ENCODE measurements at places on chromosomes 12 and 14. TPM values are rescaled to one million over a fixed set of nuclear protein-coding genes. Genes with fewer than 3 reads are reported as not detected.
A peak's percentile ranks its signal among the peaks of the same experiment; 100 is the strongest.

HNF1A gene
- polyA plus RNA-seq: not detected

DEGS2 gene
- polyA plus RNA-seq: 4.3 TPM

NINJ2 gene
- 6.2 TPM for polyA plus RNA-seq

TIMM9 gene
- 59.1 TPM for polyA plus RNA-seq

MSI1 gene
- 68.6 TPM for polyA plus RNA-seq

GDF3 gene
- polyA plus RNA-seq: 0.12 TPM

KSR2 gene
- 5.3 TPM for polyA plus RNA-seq

- no peak for DNase-seq
These were observed 22.1 kb downstream of the SNRPF start for GRCh38 chr12:95880895-95881294.

DNA sequence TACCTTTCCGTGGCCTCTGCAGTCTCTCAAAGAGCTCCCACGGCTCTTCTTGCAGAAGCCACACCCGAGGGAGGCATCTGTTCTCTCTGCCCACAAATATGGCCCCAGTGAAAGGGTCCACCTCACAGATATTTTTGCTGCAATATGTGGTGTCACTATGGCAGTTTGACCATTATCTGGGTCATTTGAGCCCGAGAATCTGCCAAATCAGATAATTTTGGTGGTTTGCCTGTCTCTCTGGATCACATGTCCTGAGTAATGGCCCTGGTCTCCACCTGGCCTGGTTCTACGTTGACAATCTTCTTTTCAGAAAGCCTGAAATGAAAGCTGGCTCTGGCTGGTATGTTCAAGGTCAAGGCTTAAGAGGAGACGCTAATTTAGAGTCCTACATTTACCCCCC is 5.7 kb upstream of the WSCD2 start:
- no peak for DNase-seq

- DNase-seq: no peak
These were observed 20.0 kb downstream of the MAP3K9 start for GRCh38 chr14:70789361-70789760.

DNA sequence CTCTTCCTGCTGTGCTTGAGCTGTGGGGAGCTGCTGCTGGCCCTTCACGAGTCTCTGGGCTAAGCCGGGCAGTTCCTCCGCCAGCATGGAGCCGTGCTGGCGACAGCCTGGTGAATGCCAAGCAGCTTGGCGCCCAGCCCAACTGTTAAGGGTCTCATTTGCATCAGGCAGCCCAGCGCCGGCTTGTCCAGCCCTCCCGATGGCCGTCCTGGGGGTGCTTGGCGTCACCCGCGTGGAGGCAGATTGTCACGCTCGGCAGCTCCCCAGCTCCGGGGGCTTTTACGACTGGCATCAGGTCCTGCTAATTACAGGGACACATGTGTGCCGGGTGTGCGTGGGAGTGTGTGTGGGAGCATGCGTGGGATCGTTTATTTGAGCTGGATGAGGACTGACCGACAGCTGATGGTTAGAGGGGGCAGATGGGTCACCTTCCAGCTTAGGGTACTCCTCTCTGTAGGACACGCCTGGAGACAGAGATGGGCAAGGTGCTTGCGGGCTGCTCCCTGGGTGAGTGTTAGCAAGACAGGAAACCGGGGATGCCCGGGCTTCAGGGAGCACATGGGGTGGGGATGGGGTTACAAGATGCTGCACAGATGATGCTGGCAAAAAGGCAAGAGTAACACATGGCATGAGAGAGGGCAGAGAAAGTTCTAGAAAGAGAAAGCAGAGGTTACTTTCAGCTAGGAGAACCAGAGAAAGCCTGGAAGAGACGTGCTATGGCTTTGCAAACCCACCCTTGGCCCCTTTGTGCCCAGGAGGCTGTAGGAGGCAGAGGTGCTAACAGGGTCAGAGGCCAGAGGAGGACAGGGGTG is 64.1 kb downstream of the KIF26A start:
- peak; percentile 72 for DNase-seq

GRCh38 chr12:8559676-8560075 is 19.0 kb upstream of the CLEC4E start:
- no peak for DNase-seq

- DNase-seq: no peak
These were observed 152.9 kb downstream of the SLC25A21 start for GRCh38 chr14:37019488-37019887.

DNA sequence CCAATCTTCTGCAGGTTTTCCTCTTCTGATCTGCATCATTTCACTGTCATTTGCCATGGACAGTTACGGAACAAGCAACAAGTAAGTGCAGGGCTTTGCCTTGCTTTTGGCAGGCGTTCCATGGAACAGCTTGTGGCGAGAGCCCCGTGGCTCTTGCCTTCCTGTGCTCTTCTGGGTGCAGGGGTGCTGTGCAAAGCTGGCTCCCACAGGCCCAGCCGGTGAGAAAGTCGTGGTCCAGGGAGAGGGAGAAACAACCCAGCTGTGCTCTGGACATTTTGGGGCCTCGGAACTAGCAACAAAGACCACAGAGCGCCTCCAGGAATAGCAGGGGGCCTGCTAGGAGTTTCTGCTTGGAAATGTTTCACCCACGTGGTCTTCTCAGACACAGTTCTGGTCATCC is 164.7 kb downstream of the ADGRD1 start:
- DNase-seq: no peak

DNA sequence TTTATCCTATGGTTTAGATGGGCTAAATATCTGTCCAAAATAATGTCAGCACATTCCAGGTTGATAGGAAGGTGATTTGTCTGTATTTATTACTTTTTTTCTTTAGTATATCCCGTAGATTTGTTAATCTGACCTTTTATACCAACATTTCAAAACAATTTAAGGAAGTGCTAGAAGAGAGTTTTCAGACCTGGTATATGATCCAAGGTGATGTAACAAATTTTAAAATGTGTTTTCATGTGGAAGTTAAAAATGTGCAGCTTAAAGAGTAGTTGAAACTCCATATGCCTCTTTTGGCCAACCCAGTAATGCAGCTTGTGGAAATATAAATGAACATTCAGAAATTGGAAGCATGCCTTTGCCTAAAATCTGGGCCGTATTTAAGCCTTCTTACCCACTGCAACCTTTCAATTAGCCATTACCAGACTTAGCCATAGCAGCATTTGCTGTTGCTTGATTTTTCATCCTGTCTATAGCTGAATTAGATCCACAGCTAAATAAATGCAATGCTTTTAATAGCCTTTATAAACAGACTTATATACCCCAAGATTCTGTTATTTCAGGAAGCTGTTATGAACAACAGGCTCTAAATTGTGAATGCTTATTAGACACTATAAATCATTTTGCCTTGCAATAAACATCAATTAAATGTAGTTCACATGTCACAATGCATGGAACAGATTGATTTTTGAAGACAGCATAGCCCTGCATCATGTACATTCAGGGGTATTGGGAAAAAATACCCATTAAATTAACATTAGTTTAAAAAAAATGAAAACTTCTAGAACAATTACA is 271.2 kb downstream of the PDZRN4 start:
- peak; percentile 41 for DNase-seq

DNA sequence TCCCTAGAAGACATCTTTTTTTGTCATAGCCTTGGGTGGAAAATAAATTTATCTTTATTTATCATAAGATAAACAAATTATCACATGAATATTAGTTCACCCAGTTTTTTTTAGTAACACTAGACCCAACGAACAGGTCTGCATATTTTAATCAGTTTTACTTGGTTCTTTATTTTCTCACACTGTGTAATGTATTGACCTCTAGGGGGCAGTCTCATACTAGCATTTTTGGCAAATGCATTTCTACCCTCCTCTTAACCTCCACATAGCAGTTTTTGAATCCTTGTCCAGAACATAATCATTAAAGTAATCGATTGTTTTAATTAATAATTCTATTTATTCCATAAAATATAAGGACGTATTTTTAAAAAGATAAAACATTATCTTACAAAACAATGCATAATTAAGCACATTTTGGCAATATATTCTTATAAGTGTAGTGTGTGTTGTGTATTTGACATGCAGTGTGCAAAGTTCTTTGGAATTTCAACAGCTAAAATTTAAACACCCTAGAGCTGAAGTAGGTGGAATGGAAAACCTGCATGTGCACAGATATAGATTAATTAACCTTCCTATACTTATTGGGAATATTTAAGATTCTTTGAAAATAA is 31.6 kb upstream of the PTPRQ start:
- peak; percentile 89 for DNase-seq

GRCh38 chr12:89370850-89371249 is 18.5 kb upstream of the DUSP6 start:
- no peak for DNase-seq

- no peak for DNase-seq
These were observed 340.2 kb downstream of the SEC23A start for GRCh38 chr14:38762845-38763244.

- DNase-seq: no peak
These were observed 245.9 kb downstream of the EMP1 start for GRCh38 chr12:13442457-13442856.

- DNase-seq: peak; percentile 12
These were observed 778 bp downstream of the DNM1L start for GRCh38 chr12:32679920-32680237.

DNA sequence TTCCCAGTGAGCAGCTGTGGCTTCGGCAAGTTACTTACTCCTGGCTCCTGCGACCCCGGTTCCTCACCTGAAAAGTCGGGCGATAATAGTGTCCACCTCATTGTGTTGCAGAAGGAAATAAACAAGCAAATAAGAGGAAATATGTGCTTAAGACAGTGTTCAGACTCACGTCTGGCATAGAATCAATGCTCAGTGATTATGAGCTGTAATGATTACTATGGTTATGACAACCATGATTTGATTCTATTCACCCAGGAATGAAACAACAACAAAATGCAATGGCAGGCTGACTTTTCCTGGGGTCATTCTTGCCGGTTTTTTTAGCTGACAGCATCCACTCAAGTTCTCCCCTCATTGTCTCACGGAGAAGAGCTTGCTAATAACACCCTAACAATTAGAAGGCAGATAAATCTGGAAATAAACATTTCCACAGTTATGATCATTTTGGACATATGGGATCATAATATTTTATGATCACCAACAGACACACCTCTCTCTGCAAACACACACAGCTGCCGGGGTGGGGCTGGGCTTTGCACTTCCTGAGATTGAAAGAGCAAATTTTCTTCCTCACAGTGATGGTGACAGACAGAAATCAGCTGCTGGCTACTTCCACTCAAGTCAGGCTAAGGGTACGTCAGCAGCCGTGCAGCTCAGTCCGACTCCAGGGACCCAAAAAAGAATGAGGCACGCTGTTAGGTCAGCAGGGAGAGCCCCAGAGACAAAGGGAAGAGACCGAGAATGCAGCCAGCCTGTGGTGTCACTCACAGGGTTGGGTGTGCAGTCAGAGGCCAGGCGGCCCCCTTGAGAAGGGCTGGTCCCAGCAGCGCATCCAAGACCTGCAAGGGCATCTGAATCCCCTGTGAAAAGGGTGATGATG is 158.0 kb downstream of the RIMBP2 start:
- DNase-seq: no peak

DNA sequence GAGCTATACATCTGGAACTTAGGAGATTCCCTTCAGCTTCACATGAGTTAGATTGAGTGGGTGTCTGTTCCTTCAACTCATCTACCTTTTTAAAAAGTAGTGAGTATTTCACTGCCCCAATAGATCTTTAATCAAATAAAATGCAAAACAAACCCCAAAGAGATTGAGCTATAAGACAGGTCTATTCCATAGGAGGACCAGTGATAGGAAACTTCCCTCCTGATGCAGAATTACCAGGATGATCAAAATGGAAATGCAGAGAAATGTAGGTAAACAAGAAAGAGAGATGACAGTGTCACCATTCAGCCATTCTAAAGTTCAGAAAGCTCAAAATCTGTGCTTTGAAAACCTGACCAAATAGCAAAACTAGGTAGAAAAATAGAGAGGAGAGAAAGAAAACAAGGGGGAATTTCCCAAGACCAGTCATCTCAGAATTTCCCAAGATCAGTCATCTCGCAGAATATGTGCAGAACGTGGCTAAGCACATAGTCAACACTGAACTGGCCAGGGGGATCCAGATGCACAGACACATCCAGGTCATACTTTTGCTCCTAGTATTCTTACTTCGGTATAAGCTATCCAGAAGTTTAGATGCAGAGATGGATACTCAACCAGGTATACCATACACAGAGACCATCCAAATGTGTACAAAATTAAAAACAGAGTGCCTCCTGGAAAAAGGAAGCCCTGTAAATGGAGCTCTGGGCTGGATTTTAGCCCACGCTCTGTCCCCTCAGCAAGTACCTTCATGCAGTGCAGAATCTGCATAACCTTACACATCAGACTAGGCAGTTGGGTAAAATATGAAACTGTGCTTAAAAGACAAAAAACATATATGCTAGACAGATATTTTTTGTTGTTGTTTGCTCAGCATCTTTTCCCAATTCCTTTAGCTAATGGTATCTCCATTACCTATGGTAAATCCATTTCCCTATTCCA is 27.4 kb downstream of the SLC41A2 start:
- no peak for DNase-seq

DNA sequence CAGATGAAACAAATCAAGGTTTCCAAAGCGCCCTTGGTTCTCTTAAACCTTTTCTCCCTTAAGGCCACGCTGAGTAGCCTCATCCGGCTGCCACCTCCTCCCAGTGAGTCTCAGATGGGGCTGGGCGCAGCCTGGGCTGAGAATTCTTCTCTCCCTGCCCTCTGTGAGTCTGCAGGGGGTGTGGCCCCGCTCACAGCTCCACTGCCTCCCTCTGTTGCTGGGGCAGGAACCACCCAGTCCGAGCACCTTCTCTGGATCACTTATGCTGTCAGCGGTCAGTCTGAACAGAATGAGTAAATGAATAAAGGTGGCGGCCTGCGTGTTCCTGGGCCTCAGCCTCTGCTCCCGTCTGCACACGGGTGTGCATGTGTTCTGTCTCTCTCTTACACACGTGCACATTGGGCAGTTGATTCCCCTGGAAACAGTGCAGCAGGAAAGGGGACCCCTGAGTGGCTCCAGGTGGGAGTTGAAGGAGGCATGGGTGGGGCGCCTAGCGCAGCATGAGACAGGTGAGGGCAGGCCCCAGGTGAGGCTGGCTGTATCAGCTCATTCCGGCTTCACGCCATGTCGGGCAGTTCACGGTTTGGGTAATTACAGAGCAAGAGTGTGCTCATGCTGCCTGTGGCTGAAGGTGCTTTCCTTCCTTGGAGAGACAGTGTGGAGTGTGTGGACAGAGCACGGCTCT is 4.3 kb downstream of the PAPLN start:
- no peak for DNase-seq

GRCh38 chr14:36424478-36425102 is 95.4 kb downstream of the NKX2-1 start:
- peak; percentile 30 for DNase-seq

DNA sequence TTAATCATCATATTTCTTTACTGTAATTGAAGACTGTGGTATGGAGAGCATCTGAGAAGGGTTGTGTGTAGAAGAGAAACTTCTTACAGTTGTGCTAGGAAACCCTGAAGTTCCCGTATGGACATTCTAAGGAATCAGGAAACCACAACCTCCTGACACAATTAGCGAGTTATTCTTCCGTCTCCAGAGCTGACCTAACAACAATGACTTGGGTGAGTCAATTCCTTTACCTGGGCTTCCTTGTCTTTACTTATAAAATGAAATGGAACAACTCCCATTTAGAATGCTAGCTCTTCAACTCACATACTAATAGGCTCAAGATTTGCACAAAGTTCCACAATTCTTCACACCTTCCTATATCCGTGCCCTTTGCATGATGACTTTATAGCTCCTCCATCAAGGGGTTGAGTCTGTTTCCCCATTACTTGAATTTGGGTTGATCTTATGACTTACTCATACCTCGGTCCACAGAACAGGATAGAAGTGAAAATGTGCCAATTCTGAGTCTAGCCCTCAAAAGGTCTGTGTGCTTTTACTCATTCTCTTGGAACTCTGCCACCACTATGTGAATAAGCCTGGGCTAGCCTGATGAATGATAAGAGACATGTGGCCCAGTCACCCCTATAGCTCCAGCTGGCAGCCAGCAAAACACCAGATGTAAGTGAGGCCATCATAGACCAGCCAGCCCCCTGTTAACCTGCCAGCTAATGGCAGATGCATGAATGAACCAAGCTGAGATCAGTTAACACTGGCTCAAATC is 459.4 kb downstream of the ETNK1 start:
- DNase-seq: no peak

Measured in spinal cord (tissue), 10 donors.